GM03348 (cell line): ENCODE measurements at places on chromosomes 3 and 15.

GRCh38 chr3:177307826-177308225 lies 110.5 kb upstream of the TBL1XR1 start:
- DNase-seq: no peak

DNA sequence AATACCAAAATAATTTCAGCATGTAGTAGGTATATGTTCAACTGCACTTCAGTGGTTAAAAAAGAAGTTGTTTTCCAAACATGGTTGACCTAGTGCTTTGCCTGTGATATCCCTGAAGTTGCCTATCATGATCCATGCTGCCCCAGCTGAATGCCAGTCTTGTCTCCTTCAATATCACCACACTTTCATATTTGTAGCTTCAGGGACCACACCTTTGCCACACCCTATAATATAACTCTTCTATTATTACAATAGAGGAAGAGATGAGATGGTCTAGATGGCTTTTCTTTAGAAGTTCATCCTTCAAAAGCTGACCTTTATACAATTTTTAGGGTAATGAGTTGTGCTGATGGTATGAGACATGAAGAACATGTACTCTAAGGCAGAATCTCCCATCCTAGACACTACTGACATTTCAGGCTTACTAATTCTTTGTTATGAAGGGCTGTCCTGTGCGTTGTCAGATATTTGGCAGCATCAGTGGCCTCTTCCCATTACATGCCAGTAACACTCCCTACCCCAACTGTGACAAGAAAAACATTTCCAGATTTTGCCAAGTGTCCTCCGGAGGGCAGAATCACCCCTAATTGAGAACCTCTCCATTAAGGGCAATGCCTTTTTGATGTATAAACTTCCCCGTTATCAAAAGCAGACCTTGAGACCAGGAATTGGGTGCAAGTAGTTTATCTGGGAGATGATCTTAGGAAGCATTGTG lies 76.2 kb upstream of the PLCL2 start:
- peak; percentile 5 for DNase-seq

DNA sequence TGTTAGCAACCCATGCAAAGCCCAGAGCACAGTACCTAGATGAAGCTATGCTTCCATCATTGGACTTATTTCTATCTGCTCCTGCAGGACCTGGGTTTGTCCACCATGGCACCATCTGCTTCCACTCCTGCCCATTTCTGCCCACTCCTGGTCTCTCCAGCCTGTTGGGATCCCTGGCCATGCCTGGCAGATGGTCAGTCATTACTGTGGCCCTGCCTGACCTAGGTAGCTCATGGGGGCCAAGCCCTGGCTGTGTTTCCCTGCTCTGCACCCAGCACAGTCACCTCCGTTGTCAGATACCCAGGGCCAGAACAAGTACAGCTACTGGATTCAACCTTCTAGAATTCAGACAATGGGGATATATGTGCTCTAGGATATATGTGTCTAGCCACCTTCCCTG lies 185.8 kb upstream of the TLE3 start:
- no peak for DNase-seq

GRCh38 chr15:76588811-76589747 lies 252.5 kb downstream of the ISL2 start:
- DNase-seq: no peak

GRCh38 chr3:63349583-63350573 lies 71.8 kb downstream of the SYNPR start:
- peak; percentile 69 for DNase-seq

- no peak for DNase-seq
Measured at GRCh38 chr3:13136426-13136825, 63.2 kb upstream of the IQSEC1 start.

GRCh38 chr3:110419096-110419495 lies 652.5 kb upstream of the NECTIN3 start:
- no peak for DNase-seq

DNA sequence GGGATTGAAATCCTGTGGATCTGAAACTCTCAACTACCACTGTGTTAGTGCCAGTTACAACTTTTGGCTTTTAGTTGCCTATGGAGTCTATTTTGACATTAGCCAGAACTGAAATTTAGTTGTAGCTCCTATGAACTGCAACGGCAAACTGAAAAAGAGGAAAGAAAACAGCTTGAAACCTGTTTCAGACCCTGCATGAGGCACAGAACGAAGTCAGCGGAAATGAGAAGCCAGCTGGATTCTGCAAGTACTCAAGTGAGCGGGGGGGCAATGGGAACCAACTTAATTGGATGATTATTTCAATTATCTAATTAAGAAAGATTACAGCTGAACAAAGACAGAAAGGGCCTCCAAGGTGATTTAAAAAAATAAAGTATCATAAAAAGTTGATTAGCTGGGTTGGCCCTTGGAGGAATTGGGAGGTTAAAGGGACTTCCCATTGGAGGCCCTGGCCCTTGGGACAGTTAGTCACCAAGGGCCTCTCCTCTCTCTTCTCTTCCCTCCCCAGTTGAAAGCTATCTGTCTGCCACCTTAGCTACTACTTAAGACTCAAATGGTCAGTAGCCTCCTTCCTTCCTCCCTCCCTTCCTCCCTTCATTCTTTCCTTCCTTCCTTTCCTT lies 352.1 kb downstream of the SHQ1 start:
- no peak for DNase-seq

- DNase-seq: no peak
Measured at GRCh38 chr15:94600505-94600904, 369.1 kb downstream of the MCTP2 start.

DNA sequence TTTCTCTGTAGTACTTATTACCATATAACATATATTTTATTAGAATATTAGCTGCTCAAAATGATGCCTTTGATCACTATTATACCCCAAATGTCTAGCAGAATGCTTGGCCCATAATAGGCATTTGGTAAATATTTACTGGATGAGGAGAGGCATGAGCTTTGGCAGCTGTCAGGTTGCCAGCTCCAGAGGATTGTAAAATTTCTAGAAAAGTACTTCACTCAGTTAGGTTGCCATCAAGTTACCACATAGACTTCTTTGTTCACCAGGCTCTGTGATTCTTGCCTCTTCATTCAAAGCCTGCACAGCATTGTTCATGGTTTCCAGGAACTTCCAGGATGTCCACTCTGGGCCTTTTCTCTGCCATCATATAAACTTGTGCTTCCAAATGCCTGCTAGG lies 582.8 kb downstream of the PDCD6IP start:
- no peak for DNase-seq

- DNase-seq: no peak
Measured at GRCh38 chr15:58318517-58318916, 113.3 kb upstream of the LIPC start.

GRCh38 chr3:165125836-165126235 lies 47.5 kb upstream of the SI start:
- no peak for DNase-seq

GRCh38 chr3:36944641-36945270 lies at the start of gene TRANK1:
Gene TRANK1, minus strand, starts transcription at chr3:36945054. Its CDS starts 245 bp downstream, at chr3:36944809.
- peak; percentile 81 for DNase-seq

- DNase-seq: no peak
Measured at GRCh38 chr15:75721923-75722870, 9.5 kb upstream of the CSPG4 start.

- DNase-seq: peak; percentile 64
Measured at GRCh38 chr3:36714343-36715086, 49.8 kb downstream of the DCLK3 start.

DNA sequence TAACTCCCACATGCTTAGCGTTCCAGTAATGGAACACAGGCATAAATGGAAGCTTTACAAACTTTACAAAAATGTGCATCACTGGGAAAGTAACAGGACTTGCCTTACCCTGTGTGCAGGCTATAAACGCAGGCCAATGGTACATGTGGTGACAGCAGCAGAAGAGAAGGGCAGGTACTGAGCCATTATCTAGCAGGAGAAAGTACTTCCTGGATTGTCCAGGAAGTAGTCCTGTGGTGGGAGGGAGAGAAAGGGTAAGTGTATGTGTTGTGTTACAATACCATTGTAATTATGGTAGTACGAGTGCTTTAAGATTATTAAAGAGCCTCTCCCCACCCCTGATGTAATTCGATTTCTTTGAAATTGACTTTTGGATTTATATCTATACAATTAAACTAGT lies 5.3 kb downstream of the ATP1B3 start:
- no peak for DNase-seq
